ENCODE measurements at places on chromosomes 6 and 20.

DNA sequence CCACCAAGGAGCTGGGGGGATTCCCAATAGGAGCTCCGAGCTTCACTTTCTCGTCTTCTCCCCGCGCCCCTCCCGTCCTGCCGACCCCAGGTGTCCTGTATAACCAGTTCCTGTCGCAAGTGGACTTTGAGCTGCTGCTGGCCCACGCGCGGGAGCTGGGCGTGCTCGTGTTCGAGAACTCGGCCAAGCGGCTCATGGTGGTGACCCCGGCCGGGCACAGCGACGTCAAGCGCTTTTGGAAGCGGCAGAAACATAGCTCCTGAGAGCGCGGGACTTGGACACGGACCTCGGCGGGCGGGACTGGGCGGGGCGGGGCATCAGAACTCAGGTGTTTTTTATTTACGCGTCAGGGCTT lies 340 bp upstream of the VARS2 start:
- no peak for DNase-seq

- DNase-seq = no peak
Observed at GRCh38 chr20:1813674-1814635, 81.3 kb upstream of the SIRPA start.

GRCh38 chr6:166502453-166502852 lies 84.0 kb downstream of the RAMACL start:
- DNase-seq = no peak

DNA sequence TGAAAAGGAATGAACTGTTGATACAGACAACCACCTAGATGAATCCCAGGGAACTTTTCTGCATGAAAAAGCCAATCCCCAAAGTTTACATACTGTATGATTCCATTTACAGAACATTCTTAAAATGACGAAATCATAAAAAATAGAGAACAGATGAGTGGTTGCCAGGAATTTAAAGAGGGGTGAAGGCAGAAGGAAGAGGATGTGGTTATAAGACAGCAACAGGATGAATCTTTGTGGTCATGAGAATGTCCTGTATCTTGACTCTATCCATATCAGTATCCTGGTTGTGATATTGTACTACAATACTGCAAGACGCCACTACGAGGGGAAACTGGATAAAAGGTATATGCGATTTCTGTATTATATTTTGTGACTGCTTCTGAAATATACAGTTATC lies 70.1 kb upstream of the EMILIN3 start:
- DNase-seq = peak; percentile 63

DNA sequence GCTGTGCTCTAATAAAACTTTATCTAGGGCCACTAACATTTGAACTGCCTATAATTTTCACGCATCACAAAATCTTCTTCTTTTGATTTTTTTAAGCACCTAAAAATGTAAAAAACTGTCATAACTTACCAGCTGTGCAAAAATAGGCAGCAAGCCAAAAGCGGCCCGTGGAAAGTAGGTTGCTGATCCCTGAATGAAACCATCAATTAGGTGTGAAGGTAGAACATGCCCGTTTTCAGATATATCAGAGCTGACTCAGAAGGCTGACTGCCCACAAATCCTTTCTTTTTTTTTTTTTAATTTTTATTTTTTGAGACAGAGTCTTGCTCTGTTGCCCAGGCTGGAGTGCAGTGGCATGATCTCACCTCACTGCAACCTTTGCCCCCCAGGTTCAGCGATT lies 4.9 kb upstream of the IPCEF1 start:
- DNase-seq = no peak

- DNase-seq = no peak
Observed at GRCh38 chr6:6588064-6588923, at the start of gene LY86. Gene LY86, plus strand, starts transcription at chr6:6588720. Its CDS starts 15 bp downstream, at chr6:6588735.

DNA sequence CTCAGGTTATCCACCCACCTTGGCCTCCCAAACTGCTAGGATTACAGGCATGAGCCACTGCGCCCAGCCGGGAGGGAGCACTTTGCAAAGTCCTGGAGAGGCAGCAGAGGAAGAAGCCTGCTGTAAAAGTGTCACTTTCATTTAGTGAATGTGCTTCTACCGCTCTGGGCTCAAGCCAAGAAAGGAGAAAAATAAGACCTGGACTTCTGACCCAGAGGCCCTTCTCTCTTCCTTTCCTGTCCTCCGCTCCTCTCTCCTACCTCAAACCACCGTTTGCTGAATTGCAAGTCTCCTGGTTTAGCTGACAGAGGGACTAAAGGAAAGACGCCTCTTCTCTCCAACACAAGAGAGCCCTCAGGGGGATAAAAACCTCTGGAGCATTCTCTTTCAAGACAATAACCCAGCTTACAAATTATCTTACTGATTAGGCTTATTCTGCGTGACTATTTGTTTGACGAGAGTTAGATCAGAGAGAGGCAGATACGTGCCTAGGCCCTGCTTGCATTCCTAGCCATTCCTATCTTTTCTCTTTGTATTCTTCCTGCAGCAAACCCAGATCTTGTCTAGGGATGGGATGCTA lies 84.2 kb upstream of the SLC22A23 start:
- no peak for DNase-seq

GRCh38 chr6:157089258-157089657 lies 234.1 kb downstream of the TMEM242 start:
- peak; percentile 15 for DNase-seq

DNA sequence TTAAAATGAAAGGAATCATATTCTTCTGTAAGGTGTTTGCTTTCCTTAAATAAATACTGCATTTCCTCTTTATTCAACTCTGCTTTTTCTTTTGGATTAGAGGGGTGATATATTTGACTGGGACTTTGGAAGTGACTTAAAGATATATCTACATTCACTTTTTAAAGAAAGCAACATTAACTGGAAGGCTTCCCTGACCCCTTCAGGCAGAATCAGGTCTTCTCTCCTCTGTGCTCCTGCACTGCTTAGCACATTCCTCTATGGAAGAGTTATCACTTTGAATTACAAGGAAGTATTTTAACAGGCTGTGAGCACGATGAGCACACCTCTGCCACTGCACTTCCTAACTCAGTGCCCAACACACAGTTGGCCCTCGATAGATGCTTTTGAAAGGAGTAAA lies 59.2 kb upstream of the POU3F2 start:
- DNase-seq = no peak

DNA sequence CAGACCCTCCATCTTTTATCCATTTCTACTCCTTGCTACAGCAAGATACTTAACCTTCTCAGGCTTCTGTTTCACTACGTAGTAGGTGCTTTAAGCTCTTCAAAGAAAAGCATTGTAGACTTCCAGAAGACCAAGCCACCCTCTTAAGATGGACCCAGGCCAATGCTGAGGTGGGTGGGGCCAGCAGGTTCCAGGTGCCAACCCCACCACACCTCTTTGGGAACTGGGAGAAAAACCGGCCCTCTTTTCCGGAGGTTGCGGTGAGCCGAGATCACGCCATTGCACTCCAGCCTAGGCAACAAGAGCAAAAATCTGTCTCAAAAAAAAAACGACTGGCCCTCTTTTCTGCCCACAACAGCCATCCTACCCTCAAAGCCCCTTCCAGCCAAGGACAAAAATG lies 10.6 kb upstream of the HMGA1 start:
- DNase-seq = no peak

DNA sequence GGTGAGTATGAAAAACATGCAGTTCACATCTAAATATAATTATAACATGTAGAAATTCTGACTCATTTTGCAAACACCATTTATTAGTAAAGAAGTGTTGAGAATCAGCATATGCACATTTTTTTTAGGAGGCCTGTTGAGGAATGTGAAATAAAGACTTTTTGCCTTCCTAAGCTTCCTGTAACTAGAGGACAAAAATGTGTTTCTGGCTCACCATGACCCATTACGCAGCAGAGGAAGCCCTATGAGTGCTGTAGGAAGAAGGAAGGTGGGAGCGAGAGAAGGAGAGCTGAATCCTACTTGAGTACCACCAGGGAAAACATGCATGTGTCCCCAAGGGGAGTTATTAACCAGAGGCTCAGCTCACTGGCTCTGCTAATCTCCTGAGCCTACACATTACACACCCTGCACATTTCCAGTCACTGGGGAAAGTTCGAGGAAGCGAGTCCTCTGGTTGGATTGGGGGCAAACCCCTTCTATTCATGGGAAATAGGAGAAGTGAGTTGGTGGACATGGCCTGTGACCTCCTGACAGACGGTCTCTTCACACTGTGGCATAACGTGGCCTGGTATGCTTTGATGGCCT lies 540.5 kb upstream of the JAG1 start:
- no peak for DNase-seq

- DNase-seq = no peak
Observed at GRCh38 chr6:17826301-17826700, 119.6 kb upstream of the NUP153 start.

DNA sequence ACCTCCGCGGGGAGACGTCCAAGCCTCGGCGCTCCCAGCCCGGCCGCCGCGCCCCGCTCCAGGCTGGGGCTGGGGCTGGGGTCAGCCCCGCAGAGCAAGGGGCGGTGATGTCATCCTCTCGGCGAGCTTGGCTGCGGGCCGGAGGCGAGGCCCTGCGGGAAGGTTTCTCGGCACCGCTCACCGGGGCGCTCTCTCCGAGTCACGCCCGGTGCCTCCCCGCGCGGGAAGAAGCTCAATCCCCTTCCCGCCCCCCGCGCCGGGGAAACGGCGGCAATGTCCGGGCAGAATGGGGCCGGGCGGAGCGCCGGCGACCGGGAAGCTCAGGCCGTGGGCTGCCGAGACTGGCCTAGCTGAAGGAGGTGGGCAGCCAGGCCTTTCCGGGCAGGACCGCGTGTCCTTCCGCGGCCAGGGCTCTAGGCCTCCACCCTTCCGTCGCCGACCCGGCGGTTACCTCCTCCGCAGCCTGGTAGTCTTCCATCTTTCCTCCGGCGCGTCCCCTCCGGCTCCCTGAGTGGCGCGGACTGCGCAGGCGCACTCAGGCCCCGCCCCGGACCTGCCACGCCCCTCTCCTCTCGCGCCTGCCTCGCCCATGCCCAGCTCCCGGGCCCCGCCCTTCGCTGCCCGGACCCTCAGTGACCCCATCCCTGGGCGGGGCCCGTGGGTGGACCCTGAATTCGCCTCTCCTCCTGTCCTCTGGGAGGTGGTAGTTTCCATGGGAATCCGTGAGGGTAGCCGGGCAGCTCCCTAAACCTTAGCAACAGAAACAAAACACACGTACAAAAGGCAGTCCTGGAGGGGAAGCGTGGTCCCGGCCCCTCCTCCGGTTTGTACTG lies at the start of gene DYNLT1:
Gene DYNLT1, minus strand, starts transcription at position 513 of the 833 bp plus-strand sequence. Its CDS starts 35 bp downstream, at position 478.
- DNase-seq = peak; percentile 96

DNA sequence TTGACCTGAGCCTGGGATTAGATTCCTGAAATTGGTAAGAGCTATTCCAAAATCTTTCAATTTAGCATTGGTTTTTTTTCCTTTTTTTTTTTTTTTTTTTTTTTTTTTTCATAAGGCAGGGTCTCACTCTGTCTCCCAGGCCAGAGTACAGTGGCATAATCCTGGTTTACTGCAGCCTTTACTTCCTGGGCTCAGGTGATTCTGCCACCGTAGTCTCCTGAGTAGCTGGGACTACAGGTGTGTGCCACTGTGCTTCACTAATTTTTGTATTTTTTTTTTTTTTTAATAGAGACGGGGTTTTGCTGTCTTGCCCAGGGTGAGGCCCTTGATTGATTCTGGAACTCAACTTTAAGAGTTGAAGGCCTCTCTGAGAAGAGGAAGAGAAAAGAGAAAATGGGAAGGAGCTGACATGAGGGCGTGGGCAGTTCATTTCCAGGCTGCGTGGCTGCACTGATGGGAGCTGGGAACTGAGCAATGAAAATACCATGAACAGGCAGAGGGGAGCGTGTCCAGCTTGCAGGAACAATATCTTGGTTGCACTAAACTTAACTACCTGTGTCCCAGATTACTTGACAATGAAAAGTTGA lies 24.6 kb downstream of the KDM1B start:
- DNase-seq = no peak

- peak; percentile 59 for DNase-seq
Observed at GRCh38 chr6:31663126-31663960, 1.5 kb downstream of the GPANK1 start.

GRCh38 chr20:2900845-2901592 lies 27.7 kb downstream of the PTPRA start:
- no peak for DNase-seq

- DNase-seq = peak; percentile 47
Observed at GRCh38 chr6:113744861-113745260, 112.3 kb upstream of the MARCKS start.

DNA sequence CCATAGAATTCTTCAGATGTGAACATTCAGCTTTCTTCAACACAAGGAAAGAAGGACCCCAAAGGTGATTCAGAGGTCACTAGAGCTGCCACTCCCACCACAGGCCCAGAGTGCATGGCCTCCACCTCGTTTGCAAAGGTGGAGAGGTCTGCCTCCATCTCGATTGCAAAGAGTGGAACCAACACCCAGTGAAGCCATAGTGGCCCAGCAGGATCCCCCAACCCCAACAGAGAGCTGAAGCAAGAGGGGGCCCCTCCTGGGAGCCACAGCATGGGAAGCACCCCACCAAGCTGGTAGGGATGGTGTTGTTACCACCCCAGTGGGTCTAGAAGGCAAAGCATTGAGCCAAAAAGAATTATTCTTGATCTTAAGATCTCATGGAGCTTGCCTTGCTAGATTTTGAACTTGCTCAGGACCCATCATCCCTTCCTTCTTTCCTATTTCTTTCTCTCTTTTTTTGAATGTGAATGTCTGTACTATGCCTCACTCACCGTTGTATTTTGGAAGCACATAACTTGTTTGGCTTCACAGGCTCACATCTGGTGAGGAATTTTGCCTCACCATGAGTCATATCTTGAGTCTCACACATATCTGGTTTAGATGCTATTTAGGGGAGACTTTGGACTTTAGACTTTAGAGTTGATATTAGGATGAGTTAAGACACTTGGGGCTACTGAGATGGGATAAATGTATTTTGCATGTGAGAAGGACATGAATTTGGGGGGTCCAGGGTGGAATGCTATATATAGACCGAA lies 119.2 kb downstream of the ANKRD60 start:
- peak; percentile 58 for DNase-seq

DNA sequence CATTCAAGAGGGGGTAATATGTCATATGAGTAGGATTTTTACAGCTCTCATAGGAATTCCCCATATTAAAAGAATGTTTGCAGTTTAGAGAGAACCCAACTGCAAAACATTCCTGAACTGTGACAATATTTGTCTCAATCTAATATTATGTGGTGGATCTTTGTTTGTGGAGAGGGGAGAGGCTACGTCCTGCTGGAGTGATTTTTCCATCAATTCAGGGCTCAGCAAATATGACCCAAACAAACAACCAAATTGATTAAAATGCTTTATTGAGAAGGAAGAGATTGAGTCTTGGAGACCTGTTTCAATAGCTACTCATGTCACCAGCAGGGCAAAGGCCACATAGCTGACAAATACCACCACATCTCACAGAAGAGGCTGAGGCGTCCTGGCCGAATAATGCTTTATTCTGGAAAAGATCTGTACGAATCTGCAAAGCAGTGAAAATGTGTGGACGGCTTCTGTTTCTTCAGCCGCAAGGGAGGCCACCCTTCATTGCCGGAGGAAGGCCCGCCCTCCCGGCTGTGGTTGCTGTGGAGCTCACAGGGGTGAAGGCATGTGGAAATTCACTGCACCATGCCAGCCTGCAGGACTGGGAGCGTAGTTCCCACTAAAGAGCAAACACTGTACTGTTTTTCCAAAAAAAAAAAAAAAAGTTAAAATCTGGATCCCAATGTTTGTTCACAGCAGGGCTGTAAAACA lies 89.7 kb upstream of the QKI start:
- peak; percentile 25 for DNase-seq
